K562 (cell line): ENCODE measurements at places on chromosomes 5 and 9. TPM values are rescaled to one million over a fixed set of nuclear protein-coding genes. Genes with fewer than 3 reads are reported as not detected.

DNA sequence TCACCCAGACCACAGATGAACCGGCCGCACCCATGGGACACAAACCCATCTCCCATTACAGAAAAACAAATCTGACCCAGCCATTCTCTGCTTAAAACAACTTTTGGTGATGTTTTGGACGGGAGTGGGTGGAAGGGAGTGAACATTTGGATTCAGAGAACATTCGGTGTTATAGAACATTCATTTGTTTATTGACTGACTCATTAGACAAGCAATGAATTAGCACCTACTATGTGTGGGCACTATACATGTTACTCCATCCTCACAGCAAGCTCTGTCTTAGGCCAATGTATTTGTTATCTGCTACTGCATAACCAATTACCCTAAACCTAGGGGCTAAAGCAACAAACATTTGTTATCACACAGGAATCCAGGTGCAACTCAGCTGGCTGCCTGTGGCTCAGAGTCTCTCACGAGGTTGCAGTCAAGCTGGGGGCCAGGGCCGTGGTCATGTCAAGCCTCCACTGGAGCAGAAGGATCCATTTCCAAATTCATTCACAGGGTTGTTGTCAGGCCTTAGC lies 5.1 kb upstream of the ERGIC1 start:
- no peak overlapping the region for H3K27ac ChIP-seq
- H3K27me3 ChIP-seq: no peaks in the 10 kb centered on the region
- H3K4me1 ChIP-seq: peaks cover 12% of the 10 kb centered on the region
- no peak for DNase-seq
- no peak overlapping the region for H3K4me3 ChIP-seq
- H3K36me3 ChIP-seq: no peaks in the 10 kb centered on the region

GRCh38 chr5:60444661-60445360 lies 255.2 kb downstream of the DEPDC1B start:
- no peak overlapping the region for H3K4me3 ChIP-seq
- no peak overlapping the region for H3K27ac ChIP-seq
- no peaks in the 10 kb centered on the region for H3K4me1 ChIP-seq
- H3K36me3 ChIP-seq: no peaks in the 10 kb centered on the region
- no peaks in the 10 kb centered on the region for H3K27me3 ChIP-seq
- DNase-seq: no peak

- DNase-seq: no peak
- H3K4me3 ChIP-seq: no peak overlapping the region
- H3K27me3 ChIP-seq: no peaks in the 10 kb centered on the region
- H3K27ac ChIP-seq: no peak overlapping the region
- H3K36me3 ChIP-seq: no peaks in the 10 kb centered on the region
- no peaks in the 10 kb centered on the region for H3K4me1 ChIP-seq
Measured at GRCh38 chr9:22124263-22125011, 115.3 kb upstream of the CDKN2B start.

DNA sequence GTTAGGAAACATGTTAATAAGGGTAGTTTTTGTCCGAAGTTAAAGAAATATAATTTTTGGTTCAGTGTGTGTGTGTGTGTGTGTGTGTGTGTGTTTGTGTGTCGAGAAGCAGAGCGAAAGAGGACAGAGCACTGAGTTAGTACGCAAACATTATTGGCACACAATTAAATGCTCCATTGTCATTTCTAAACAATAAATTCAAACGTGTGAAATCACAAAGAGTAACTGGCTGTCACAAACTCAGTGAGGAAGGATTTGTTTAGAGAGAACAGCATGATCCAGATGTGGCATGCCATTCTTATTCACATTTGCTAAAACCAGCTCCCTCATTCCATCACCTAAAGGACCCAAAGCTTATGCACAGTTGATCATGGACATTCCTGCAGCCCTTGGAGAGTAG lies 970.8 kb downstream of the DTWD2 start:
- H3K4me1 ChIP-seq: no peaks in the 10 kb centered on the region
- H3K27me3 ChIP-seq: no peaks in the 10 kb centered on the region
- H3K4me3 ChIP-seq: no peak overlapping the region

DNA sequence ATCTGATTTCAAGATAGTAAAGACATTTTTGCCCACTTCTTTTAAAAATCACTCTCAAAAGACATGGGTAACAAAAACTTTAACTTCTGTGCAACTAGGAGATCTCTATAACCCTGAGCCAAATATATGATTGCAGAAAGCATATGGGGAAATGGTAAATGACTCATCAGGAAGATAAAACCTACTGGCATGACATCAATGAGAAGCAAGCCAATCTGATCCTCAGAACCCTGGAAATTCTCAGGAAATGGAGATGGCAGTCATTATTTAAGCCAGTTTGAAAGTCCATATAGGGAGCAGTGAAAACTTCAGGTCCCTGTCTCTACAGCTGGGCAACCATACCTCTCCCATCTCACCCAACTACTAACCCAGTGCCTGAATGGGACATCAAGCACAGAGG lies 249.7 kb upstream of the NREP start:
- no peaks in the 10 kb centered on the region for H3K27me3 ChIP-seq
- DNase-seq: no peak
- H3K27ac ChIP-seq: no peak overlapping the region
- no peaks in the 10 kb centered on the region for H3K4me1 ChIP-seq
- no peak overlapping the region for H3K4me3 ChIP-seq

IL5 gene
- total RNA-seq: not detected in 2 replicates
